ENCODE measurements at places on chromosomes 7 and 10.
A peak's percentile ranks its signal among the peaks of the same experiment; 100 is the strongest.

DNA sequence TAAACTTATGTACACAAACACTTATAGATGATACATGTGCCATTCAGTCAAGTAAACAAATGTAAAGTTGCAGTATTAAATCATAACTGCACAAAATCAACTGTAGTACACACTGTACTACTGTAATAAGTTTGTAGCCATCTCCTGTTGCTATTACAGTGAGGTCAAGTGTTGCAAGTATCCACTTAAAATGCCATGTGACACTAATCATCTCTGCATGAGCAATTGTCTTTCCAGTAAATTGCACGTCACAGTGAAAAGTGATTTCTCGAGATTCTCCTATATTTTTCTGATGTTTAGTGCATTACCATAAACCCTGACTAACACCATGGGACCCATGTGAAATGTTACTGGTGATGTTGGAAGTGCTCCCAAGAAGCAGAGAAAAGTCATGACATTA, 293.3 kb upstream of the SP4 start:
- DNase-seq, result no peak

DNA sequence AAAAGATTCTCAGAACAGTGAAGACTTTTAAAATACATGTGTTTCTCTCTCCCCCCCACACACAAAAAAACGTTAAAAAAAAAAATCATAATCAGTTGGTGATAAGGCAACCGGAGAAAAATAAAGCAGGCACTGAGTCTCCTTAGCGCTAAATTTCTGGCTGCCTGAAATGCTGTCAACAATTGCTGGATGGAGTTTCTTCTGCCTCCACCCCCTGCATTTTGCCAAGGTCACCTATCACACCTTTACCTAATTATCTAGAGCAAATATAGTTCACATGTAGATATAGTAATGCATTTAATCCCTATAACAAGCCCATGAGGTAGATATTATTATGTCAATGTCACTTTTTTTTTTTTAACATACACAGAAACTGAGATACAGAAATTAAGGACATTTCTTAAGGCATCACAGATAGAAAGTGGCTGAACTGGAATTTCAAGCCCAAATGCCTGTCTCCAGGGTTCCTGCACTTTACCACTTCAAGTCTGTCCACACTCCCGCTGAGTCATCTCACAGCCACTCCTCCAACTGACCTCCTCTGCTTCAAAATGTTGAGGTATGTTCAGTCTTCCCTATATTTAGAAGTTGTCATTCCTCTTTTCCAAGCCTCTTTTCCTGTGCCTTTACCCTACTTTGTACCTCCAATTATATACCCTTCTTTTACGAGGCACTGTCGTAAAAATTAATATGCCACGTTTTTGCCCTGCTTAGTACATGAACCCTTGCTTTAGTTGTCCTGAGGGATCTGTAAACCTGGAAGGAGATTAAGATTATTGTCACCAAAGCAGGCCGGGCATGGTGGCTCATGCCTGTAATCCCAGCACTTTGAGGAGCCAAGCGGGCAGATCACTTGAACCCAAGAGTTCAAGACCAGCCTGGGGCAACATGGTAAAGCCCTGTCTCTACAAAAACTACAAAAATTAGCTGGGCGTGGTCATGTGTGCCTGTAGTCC, 72.8 kb upstream of the MPP7 start:
- DNase-seq, result peak; percentile 57

- DNase-seq, result no peak
Observed at GRCh38 chr7:7256731-7257274, 74.5 kb downstream of the C1GALT1 start.

DNA sequence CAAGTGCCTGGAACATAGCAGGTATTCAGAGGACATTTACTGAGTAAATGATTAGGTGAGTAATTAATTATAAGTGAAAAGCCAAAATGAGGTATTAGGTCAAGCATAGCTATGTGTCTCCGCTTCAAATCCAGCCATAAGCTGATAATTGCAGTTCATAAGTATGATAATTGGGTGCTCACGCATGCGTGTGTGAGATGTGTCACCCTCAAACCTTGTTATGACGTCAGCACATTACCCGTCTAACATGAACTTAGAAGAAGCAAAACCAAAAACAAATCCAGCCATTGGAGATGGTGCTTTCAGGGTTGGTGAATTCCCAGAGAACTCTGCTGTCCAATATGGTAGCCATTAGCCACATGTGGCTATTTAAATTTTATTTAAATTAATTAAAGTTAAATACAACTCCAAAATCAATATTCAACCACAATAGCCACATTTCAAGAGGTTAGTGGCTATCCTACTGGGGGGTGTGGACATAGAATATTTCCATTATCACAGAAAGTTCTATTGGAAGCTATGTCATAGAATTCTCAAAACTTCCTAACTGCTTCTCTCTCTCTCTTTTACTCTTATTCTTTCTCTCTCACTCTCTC, at the start of gene CPA5:
Gene CPA5, plus strand, starts transcription at position 546 of the 596 bp plus-strand sequence. CDS start 1,670 bp downstream, outside the sequence.
- DNase-seq, result no peak

DNA sequence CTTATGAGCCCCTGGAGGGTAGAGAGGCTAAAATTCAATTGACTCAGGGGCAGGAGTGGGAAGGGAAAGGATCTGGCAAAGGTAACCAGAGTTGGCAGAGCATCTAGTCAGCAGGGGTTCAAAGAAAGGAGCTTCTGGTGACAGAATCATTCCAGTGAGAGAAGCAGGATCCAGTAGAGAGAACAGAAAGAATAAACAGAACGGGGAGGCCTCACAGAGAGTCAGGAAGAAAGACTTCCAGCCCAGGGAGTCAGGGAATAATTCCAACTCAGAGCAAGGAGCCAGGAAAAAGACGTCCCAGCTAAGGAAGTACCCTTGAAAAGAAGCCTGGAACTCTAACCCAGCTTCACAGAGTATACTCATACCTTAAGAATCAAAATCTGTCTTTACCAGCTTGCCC, 66.6 kb upstream of the CPXM2 start:
- no peak for DNase-seq

GRCh38 chr10:110817614-110818013, 54.1 kb upstream of the PDCD4 start:
- no peak for DNase-seq

DNA sequence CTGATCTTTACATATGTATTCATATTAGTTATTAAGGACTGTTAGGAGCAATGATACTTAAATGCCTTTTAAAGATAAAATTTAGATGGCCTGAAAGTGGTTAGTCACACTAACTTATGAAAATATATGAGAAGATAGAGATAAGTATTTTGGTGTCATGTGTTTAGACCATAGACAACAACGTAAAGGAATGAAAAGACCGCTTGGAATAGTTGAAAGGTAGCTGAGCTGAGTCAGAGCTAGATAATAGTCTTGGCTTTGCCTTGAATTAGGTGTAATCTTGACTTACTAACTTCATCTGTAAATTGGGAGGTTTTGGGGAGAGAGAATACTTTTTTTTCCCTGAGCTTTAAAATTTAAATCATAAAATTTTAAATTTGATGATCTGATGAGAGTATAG, 127.0 kb downstream of the LYZL1 start:
- no peak for DNase-seq

DNA sequence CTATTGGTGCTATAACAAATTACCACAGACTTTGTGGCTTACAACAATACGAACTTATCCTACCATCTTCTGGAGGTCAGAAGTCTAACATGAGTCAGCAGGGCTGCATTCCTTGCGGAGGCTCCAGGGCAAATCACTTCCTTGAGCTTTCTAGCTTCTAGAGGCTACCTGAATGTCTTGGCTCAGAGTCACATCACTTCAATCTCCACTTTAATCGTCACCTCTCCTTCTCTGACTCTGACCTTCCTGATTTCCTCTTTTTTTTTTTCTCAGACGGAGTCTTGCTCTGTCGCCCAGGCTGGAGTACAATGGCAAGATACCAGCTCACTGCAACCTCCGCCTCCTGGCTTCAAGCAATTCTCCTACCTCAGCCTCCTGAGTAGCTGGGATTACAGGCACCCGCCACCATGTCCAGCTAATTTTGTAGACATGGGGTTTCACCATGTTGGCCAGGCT, 44.6 kb upstream of the ANAPC16 start:
- peak; percentile 86 for DNase-seq

- no peak for DNase-seq
Observed at GRCh38 chr10:92846854-92847201, 1.5 kb upstream of the EXOC6 start.

DNA sequence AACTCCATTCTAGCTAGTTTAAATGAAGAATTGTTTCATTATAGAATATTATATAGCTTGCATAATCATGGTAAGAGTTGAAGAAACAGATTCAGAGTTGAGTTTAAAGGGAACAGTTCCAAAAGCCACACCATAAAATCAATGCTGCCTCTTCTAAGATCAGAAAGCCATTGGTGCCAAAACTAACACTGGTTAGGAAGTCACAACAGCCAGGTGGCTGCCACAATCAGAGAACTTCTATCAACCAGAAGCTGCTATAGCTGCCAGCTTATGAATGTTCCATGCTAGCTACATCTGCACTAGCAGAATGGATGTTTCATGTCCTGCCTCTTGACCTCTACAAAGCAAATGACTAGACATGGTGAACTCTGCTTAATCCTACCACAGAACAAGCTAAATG, 583.1 kb upstream of the LRRN3 start:
- no peak for DNase-seq

DNA sequence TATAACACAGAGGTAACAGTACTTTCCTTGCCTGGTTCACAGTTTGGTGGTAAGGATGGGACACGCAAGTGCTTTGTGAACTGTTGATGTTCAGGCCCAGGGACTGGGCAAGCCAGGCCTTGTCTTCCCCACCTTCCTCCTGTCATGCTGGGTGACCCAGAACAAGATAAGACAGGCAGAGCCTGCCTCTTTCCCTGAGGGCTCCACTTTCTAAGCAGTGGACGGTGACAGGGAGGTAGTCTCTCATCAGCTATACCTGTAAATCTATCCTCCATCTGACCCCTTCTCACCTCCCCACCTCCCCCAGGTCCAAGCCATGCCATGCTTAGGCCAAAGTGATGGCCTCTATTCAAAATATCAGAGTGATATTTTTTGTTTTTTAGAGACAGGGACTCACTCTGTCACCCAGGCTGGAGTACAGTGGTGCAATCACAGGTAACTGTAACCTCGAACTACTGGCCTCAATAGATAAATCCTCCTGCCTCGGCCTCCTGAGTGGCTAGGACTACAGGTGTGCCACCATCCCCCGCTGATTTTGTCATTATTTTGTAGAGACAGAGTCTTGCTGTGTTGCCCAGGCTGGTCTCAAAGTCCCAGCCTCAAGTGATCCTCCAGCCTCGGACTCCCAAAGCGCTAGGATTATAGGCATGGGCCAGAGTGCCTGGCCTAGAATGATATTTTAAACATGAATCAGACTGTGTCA, 42.8 kb downstream of the PDLIM1 start:
- DNase-seq, result no peak

DNA sequence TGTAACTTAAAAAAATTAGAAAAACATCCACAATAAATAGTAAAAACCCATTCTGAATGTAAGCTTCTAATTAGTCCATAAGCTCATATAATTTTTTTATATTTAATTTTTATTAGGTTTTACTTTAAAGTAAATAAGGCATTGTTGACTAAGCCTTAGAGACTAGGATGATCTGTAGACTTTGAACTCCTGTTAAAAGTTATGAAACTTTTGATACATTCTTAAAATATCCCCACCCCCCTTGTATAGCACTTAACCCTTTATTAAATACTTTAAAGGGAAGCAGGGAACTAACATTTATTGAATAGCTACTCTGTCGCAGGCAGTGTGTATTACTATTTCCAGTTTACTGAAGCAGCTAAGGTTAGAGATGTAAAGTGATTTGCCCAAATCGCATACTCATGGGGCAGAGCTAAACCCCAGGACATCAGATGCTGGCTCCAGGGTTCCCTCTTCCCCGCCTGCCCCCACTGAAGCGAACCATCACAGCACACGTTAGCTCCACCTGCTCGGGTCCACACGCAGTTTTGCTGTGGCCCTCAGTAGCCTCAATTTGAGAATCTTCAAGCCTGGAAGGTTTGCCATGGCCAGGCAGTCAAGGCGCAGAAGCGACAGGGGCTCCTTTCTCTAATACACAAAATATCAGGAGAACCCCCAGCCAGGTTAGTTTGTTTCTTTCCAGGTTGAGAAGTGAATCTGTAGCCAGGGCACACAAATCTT, 762 bp downstream of the PON1 start:
- DNase-seq, result no peak

Measured in fibroblast of upper back skin (primary cell).